ENCODE measurements at places on chromosomes 16 and 17.

DNA sequence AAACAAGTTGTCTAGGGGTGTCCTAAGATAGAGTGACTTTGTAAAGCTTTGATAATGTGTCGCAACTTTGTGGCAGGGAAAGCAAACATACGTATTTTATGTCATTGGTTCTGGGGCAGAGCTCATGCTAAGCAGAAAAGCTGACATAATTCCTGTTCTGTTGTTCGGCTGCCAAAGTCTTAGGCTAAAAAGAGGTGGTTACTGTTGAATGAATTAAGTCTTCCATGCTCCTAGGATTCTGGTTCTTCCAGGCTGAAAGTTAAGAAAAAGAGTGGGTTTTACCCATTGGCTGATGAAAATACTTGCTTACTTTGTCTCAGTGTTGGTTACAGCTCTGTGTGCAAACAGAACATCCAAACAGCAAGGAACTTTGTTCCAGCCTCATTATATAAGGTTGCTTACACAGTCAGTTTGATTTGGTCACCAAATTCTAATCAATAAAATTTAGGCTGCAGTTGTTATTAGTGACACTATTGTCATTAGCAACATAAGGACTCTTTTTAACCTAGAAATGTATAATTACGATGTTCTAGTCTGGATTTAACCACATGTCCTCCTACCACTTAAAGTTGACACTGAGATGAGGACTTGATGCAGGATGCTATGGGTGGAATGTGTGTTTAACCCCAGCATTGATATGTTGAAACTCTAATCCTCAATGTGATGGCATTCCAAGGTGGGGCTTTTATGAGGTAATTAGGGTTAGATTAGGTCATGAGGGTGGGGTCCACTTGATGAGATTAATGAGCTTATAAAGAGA is 114.0 kb upstream of the GOT2 start:
- DNase-seq: no peak

- no peak for DNase-seq
Measured at GRCh38 chr17:4365628-4366326, 698 bp downstream of the UBE2G1 start.

GRCh38 chr17:35870906-35871819 is 2.5 kb upstream of the HEATR9 start:
- DNase-seq: no peak

- no peak for DNase-seq
Measured at GRCh38 chr17:4850246-4850645, 17.1 kb downstream of the MINK1 start.

GRCh38 chr16:15055141-15056053 is 477 bp downstream of the NTAN1 start:
- DNase-seq: no peak

GRCh38 chr17:57906910-57907309 is 48.3 kb downstream of the CUEDC1 start:
- no peak for DNase-seq

Measured in NCI-H187 treated with DMSO at 0.1 percent for 48 hours (cell line).